ENCODE measurements at places on chromosomes 4 and X.

GRCh38 chr4:42478509-42478908 is 81.2 kb downstream of the SHISA3 start:
- no peak for DNase-seq

DNA sequence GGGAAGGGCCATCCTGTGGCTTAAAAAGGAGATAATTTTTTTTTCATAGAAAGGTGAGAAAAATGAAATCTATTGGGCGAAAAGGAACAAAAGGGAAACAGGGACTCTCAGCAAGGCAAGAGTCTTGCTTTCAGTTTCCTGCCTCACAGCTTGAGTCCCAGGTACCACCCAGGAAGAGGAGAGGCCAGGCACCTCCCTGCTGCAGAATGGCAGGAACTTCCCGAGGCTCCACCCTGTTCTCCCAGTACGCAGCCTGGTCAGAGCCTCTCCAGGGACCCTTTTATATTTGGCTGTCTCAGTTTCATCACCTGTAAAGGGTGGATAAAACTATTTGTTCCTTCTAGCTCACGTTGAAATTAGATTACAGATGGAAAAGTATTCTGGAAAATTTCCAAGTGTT is 33.8 kb downstream of the UCHL1 start:
- DNase-seq: no peak

GRCh38 chr4:109406337-109406931 is 27.2 kb upstream of the SEC24B start:
- DNase-seq: no peak

DNA sequence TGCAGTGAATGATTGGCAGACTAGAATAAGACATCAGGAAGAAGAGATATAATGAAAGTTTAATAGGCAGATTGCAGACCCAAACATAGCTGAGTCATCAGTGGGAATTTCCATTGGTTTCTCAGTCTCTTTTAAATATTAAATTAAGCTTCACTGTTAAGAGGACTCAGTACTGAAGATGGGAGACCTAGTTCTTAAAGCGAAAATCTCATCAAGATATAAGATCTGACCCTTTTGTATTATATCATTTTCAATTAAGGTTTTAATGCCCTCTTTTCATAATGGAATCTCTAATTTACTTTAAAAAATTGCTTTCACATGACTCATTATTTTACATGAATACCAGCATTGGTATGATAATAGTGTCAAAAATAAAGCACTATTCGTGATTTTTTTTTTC is 168.9 kb upstream of the ATOH1 start:
- no peak for DNase-seq

GRCh38 chr4:157819693-157820464 is 352.9 kb downstream of the GASK1B start:
- DNase-seq: no peak

DNA sequence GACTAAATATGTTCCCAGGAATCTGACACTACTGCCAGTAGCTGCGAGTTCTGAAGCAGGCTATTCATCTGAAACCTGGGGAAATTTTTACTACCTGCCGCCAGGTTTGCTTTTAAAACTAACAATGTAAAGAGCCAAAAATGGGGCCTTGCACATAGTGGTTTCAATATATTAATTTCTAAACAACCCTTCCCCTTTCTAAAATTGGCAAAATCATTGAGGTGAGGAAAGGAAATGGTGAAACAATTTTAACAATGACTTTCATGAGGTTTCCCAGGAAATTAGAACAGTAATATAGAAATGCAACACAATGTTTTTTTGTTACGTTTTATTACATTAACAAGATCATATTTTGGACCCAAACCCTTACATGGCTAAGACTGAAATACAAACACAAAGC is 21.3 kb downstream of the FANCB start:
- DNase-seq: no peak

DNA sequence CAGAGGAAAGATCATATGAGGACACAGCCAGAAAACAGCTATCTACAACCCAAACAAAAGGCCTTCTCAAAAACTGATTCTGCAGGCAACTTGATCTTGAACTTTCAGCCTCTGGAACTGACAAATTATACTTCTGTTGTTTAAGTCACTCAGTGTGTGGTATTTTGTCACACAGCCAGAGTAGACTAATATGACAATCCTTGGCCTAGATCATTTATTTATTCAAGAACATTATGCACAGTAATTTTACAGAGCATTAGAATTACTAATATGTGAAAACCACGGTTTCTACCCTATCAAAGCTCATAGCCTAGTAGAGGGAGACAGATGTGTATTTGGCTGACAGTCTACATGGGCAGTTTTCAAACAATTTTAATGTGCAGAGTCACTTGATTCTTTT is 167.8 kb upstream of the PCDH18 start:
- DNase-seq: no peak

GRCh38 chr4:147808447-147808846 is 76.6 kb downstream of the ARHGAP10 start:
- no peak for DNase-seq

DNA sequence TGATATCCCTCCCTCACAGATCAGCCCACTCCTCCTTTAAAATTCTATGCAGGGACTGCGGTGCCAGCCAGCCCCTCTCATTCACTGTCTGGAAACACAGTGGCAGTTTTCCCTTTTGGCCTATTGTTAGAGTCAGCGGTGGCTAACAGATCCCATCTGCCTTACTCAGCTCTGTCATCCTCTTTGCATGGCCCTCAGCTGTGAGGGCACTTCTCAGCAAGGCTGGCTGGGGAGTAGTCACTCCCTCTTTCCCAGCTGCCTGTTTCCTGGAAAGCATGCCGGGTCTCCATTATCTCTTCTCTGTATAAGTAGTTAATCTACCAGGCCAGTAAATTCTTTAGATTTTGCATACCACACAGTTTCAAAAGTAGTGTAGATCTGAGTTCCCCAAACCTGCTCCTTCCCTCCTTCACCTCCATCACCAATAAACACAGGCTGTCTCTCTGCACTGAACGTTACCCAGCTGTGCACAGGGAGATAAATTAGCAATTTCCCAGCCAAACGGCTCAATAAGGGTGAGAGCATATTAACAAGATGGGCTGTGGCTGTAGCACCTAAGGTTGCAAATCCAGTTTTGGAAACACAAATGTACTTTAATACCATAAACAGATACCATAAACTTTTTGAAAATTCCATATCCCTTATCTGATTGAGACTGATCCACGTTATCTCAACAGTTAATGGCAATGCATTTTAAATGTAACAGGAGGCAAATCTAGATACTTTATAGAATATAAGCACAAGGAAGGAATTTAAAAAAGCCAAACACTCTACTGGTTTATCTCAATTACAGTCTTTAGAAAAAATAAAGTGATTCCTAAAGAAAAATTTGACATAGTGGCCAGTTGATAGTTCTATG is 229.3 kb downstream of the ANKRD50 start:
- no peak for DNase-seq

- DNase-seq: no peak
These were observed 59.3 kb upstream of the UCP1 start for GRCh38 chr4:140628016-140628415.

DNA sequence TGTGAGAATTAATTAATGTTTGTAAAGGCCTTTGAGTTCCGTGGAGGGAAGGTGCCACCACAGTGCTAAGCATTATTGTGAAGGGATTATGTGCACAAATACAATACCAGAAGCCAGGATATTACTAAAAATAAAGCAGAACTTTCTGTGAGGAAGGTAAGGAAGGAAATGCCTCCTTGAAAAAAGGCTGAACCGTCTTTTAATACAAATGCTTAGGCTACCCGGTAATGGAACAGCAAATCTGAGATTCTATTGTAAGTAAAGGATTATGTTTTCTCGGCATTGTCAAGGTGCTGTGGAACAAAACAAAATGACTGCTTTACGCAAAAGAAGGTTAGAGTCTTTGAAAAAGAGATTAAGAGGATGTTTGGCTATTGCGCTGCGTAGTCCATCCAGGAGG is 57.9 kb upstream of the SPRY1 start:
- DNase-seq: no peak

DNA sequence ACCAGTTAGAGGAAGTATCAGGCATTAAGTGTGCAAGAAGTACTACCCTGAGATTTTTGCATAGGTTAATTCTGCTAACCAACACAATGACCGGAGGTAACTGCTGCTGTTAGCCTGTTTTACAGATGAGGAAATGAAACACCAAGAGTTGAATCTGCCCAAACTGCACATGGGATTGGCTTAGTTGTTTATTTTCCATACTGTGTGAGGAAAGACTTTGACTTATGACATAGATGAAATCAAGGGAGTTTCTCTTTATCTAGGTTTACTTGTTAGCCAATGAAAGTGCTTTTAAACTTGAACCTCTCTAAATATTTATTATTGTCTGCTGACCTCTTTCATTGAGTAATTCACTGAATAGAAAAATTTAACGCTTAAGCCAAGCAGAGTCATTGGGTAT is 10.3 kb downstream of the GUCY1B1 start:
- DNase-seq: no peak

DNA sequence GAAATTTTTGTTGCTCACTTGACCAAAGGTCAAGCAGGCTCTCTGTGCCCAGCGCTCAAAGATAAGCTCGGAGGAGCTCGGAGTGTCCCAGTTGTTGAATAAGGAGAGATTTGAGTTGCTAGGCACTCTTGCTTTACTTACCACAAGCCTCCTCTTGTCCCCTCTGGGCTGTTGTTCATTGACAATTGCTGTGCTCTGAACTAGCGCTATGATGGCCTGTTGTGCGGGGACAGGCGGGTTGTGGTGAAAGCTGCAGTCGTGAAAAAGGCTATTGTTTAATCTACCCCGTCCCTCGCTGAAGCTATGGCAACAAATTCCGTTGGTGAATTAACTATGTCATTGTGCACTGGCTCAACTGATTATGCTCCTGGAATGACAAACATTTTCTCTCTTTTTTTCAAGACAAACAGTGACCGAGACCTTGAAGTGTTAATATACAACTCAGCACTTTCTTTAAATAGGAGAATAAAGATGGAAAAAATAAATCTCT is 21.0 kb upstream of the POLA1 start:
- DNase-seq: no peak

DNA sequence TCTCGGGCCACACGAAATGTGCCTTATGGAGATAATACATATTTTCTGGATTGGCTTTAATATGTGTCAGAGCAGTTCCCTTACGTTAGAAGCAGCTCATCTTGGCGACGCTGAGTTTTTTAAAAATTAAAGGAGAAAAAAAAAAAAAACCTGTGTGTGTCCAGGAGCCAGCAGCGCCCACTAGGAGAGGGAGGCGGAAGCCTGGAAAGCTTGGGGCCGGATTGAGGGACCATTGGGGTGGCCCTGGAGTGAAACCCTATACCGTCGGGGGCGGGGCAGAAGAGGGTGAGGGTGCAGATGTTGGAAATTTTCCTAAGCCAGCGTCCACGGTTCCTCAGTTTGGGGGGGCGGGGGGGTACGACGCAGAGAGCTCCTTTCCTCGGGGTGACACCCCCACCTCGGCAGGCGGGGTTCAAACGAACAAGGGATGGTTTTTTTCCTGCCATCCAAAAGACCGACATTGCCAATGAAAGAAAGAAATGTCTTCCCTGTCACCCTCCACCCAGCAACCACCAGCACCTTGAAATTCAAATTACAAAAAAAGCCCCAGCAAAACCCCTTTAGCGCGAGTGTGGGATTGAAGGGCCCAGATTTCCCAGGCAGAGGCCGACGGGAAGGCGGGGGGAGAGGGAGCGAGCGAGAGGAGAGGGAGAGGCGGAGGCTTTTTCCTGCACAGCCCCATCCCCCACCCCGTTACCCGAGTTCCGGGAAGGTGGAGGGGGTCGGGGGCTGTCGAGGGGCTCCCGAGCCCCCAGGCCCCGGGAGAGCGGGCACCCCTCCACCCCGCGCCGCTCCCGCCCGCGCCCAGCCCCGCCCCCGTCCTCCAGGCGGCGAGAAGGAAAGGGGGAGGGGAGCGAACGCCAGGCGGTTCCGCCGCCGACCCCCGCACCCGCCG is 859 bp downstream of the SMARCA1 start:
- DNase-seq: no peak

GRCh38 chr4:184280137-184280536 is 62.5 kb upstream of the ENPP6 start:
- no peak for DNase-seq
